AG09319 (cell line): ENCODE measurements at places on chromosomes 16 and 17.

DNA sequence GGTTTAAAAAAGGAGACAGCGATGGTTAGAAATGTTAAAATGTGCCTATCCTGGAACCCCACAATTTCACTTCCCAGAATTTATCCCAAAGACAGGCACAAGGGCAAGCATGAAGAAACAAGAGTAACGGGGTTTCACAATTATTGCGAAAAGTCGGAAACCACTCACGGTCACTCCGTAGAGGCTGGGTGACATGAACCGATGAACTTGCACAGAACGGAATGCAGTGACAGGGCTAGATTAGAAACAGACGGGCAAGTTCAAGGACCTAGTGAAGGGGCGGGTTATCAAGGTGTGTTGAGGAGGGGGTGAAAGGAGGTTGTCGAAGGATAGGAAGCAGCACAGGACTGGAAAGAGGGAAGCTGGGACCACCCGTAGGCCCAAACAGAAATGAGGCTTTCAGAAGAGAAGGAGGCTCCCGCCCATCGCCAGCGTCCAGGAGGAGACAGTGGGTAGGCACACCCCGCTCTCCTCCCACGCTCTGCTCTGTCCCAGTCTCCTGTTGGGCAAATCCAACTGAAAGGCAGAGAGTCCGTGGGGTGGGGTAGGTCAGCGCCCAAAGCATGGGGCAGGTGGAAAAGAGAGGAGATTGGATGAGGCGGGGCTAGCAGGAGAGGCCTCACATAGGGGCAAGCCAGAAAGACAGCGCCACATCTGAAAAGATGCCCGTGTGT lies 47.4 kb upstream of the JPH3 start:
- DNase-seq = no peak

- peak; percentile 83 for DNase-seq
Measured at GRCh38 chr17:80959330-80960036, 32.2 kb upstream of the CHMP6 start.

DNA sequence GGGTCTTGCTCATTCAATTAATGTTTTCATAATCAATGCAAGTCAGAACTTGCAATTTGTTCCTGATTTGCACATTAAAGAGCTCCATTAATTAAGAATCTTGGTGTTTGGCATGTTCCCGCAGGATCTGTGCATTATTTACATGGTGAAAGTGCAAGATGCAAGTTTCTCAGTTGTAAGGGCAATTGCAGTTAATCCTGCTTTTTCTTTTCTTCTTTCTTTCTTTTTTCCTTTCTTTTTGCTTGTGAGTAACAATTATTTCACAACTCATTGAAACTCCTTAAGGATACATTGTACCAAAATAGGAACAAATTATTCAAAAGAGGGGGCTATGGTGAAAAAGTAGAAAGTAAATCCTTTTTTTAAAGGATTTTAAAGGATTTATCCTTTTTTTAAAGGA lies 24.2 kb downstream of the AATF start:
- DNase-seq = no peak

DNA sequence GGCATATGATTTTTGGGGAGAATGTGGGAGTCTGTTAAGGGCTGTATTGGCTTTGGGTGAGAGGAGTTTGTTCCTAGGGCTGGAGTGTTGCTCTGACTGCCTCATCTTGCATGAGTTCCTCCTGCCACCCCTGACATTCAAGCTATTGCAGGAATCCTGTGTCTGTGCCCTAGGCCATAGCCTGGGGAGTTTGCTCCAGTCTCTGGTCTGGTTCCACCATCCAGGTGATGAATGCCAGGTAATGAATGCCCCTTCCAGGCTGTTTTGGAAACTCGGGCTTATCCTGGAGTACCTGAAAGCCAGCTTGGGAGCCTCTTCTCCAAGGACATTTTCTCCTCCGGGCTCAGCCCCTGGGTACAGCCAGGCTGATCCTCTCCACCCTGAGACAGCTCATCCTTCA lies 117.0 kb upstream of the IRX3 start:
- DNase-seq = no peak

DNA sequence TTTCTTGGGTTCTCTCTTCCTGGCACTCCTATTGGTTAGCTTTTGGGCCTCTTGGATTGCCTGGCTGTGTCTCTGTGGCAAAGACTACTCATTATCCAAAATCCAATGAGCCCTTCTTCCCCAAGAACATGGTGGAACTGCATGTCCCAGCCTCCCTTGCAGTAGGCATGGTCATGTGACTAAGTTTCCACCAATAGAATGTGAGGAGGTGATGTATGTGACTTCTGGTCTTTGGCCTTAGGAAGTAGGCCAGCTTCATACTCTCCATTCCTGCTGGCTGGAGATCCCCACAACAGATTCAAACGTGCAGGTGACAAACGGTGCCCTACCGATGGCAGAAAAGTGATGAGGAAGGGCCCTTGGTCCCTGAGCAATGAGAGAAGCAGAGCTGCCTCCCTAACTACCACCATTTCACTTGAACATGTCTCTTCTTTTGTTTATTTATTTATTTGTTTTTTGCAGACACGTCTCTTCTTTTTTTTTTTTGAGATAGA lies 17.3 kb upstream of the SPN start:
- no peak for DNase-seq

GRCh38 chr16:79469999-79470398 lies 130.5 kb downstream of the MAF start:
- no peak for DNase-seq

DNA sequence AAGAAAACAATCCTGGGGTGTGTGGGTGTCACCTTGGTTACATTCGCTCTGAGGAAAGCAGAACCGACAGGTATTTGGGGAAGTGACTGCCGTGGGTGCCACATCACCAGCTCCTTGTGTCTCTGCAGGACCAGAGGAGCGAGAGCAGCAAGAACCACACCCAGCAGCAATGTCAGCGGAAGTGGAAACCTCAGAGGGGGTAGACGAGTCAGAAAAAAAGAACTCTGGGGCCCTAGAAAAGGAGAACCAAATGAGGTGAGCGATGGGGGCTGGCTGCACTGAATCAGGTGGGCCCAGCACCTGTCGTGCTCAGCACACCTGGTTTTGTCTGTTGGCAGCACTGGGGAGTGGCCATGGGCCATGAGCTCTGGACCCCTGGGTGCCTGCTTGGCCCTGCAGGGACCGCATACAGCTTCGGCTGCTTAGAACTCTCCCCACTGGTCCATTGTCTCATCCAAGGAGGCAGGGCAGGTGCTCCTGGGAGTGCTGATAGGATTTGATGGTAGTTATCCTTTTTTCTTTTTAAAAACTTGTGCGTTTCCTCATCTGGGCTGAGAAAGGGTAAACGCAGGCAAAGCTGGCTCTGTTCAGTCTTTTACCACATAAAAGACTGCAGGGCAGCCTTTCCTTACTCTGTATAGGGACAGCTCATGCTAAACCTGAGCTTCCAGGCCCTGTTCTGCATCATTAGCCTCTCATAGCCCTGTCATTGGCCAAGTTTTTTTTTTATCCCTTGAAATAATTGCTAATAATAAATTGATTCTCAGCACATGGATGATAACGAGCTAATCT lies 29.4 kb downstream of the HMOX2 start:
- DNase-seq = no peak

- DNase-seq = no peak
Measured at GRCh38 chr17:76612977-76613851, 27.6 kb upstream of the ST6GALNAC2 start.

DNA sequence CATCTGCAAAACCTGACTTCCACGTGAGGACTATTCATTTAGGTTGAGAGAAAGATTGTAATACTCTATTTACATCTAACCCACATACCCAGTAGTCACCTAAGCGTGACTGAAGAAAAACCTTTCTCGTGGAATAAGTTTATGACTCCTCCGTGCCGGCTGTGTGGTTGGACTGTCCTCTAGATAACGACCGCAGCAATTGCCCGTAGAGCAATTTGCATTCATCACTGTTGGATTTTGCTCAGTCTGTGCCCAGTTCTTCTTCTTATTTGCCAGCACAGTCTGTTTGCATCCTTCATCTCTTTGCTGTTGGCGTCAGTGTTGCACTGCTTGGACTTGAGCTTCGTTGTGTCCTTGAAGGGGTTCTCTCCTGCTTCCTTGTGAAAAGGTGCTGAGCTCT lies 131.3 kb downstream of the CYB561 start:
- DNase-seq = no peak

DNA sequence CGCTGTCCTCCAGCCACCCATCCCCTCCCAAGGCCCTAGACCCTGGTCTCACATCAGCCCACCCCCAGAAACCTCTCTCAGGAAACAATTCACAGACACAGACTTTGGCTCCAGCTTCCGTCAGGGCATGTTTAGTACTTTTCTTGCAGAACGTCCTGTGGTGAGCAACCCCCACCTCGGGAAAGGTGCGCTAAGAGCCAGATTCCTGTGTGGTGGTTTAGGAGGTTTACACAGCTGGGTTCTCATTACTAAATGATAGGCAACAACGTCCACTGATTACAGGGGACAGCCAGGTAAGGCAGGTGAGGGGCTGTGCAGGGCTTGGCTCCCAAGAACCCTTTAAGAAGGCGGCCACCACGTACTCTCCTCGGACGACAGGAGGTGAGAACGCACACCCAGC lies 29.3 kb downstream of the KIFC3 start:
- no peak for DNase-seq

DNA sequence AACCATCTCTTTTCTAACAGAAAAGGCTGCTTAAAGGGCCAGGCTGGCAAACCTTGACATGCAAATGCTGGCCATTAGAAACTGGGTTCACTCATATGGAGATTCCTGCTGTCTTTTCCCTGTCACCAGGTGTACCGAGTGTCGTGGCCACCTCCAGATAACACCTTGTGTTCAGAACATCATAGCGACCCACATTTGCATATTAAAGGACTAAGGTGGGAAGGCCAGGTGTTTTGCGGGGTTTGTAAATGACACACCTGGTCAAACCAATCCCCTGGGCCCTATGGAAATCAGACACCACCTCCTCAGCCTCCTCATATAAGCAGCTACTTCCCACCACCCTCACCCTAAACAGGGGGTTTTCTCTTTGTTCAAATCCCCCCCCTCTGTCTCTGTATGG lies 2.5 kb upstream of the AIPL1 start:
- DNase-seq = no peak

- no peak for DNase-seq
Measured at GRCh38 chr16:69590590-69590989, 24.8 kb downstream of the NFAT5 start.

GRCh38 chr16:10835281-10835931 lies 16.8 kb upstream of the TVP23A start:
- DNase-seq = no peak

GRCh38 chr16:54886078-54886477 lies 44.6 kb upstream of the IRX5 start:
- no peak for DNase-seq

- no peak for DNase-seq
Measured at GRCh38 chr17:67157732-67158639, 87.0 kb downstream of the HELZ start.

GRCh38 chr17:65556910-65557348 lies 4.5 kb downstream of the AXIN2 start:
- DNase-seq = no peak

DNA sequence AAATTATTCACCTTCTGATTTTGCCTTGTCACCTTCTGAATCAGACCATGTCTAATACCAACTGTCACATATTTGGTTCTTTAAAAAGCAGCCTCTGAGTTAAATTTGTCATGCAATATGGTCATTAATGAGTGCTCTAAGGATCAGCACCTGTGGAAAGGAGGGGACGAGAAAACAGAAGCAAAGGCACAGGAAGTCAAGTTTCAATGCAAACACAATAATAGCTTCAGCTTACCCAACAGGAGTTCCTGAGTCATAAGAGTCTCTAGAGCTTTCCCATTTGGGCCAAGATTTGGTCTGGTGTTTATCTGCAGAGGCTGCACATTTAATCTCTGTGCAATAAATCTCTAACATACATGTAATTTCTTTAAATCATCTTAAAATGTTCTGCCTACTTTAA lies 889.8 kb downstream of the CDH8 start:
- no peak for DNase-seq

DNA sequence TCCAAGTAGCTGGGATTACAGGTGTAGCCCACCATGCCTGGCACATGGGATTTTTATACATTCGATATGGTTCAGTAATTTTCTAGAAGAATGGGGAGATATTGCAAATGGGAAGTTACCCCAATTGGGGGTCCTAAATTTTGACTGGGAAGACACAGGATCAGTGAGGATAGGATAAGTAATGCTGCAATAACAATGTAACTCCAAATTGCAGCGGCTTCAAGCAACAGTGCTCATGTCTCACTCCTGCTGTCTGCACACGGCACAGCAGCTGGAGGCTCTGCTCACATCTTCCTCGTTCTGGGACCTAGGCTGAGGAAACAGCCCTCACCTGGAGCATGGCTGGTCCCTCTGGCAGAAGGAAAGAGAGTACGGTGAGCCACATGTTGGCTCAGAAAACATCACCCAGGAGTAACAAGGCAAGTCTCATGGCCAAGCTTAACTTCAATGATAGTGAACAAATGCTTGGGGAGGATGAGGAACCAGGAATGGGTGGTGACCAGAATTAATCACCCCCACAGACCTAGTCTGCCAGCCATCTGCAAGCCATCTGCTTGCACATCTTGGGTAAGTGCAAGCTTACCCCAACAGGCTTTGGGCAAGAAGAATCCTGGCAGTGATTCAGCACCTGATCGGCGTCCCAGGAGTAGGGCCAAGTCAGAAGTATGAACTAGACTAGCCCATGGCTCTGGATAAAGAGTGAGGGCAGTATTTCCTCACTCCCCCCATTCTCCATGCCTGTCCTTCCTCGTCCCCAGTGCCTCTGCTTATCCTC lies 229.2 kb downstream of the COPRS start:
- peak; percentile 93 for DNase-seq

- DNase-seq = no peak
Measured at GRCh38 chr16:5069048-5069447, 2.6 kb upstream of the ALG1 start.

- DNase-seq = no peak
Measured at GRCh38 chr17:68809148-68809547, 146.0 kb downstream of the ABCA8 start.

DNA sequence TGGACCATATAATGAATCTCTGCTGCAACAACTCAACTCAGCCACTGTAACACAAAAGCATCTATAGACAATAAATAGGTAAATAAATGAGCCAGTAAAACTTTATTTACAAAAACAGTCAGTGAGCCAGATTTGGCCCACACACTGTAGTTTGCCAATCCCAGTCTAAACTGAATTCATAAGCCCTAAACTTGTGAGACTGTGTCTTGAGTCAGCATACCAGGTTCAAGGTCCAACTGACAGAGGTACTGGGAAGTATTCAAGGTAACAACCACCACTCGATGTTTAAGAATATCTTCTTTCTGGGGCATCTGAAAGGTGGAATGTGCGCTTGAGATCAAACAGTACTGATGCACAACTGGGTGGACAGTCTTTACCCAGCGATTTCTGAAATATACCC lies 94.2 kb downstream of the HELZ start:
- DNase-seq = no peak

GRCh38 chr17:82876602-82877379 lies 37.0 kb upstream of the ZNF750 start:
- peak; percentile 53 for DNase-seq
